ENCODE measurements at places on chromosomes 11 and 22.

DNA sequence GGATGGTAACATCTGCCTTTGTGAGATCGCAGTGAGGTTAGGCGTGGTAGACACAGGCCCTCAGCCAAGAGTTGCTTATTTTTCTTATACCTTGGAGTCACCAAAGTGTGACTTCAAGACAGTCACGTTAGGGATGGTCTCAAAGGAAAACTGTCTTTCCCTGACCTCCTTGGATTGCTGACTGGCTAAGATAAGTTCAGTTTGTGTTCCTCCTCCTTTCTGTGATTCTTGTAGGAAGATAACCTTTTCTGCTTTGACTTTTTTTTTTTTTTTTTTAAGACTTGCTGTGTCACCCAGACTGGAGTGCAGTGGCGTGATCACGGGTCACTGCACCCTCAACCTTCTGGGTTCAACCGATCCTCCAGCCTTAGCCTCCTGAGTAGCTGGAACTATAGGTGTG, 23.1 kb downstream of the TAB1 start:
- DNase-seq, result no peak

- DNase-seq, result no peak
Observed at GRCh38 chr11:68107689-68108088, 13.5 kb downstream of the CHKA start.

DNA sequence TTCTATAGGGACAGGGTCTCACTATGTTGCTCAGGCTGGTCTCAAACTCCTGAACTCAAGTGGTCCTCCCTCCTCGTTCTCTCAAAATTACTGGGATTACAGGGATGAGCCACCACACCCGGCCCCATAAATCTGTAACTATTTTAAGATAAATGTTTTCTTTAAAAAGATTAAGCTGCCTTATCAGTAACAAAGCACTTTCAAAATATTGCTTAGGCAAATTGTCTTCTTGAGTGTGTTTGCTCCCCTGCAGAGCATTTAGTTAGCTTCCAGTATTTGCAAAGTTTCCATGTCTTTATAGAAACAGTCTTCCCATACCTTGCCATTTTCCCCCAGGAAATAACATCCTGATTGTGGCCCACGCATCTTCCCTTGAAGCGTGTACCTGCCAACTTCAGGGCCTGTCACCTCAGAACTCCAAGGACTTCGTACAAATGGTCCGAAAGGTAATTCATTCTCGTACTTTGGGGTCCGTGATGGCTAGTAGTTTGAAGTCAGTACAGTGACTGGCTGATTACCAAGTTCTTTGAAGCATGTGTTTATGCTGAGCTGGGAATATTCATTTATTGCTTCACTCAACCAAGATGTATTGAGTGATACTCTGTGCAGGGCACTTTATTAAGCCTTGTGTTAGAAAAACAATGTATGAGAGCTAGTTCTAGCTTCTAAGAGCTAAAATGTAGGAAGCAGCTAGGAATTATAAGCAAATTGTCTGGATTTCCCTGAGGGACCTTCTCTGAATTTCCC, 30.4 kb upstream of the CRTAM start:
- DNase-seq, result no peak

GRCh38 chr11:111634981-111635705, 32.9 kb downstream of the SIK2 start:
- no peak for DNase-seq

- no peak for DNase-seq
Observed at GRCh38 chr22:30870451-30871345, 97.9 kb downstream of the MORC2 start.

DNA sequence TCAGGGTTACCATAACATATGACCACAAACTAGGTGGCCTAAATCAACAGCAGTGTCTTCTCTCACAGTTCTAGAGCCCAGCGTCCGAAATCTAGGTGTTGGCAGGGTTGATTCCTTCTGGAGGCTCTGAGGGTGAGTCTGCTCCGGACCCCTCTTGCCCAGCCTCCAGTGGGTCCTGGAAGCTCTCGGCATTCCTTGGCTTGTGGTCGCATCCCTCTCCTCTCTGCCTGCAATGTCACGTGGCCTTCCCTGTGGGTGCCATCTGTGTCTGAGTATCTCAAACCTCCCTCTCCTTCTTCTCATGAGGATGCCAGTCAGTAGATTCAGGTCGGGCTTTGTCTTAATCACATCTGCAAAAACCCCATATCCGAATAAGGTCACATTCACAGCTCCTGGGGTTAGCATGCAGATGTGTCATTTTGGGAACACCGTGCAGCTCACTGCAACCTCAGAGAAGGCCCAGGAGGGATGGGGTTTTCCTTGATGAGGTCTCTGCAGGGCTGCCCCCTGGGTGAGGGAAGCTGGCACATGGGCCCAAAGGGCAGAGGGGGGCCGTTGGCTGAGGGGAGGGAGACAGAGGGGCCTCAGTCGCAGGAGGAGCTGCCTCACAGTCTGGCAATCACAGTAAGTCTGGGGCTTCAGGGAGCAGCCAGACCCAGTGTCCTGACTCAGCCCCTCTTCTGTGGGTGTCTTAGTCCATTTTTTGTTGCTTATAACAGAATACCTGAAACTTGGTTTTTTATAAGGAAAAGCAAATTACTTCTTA, 41.2 kb downstream of the PARVG start:
- DNase-seq, result no peak

GRCh38 chr11:71934213-71934612, 5.4 kb downstream of the RNF121 start:
- DNase-seq, result no peak

DNA sequence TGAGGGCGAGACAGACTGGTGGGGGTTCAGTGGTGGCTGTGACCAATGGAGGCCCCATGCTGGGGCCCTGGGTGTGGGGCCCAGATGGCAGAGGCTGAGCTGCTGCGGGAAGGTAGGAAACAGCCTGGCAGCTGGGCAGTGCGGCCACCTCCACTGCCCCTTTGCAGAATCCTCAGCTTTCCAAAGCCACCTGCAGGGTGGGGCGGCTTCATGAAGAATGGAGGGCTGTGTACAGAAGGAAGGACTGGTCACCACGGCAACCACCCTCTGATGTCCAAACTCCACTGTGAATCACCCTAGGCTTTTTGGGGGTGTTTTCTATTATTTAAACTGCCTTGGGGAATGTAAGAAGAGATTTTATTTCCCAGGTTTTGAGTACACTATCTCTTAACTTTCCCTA, 166.3 kb upstream of the NAV2 start:
- no peak for DNase-seq
